ENCODE measurements at places on chromosomes 12 and 14. TPM values are rescaled to one million over a fixed set of nuclear protein-coding genes. Genes with fewer than 3 reads are reported as not detected.
A peak's percentile ranks its signal among the peaks of the same experiment; 100 is the strongest.

The RNASE9 gene
- not detected for polyA plus RNA-seq

The POTEG gene
- not detected for polyA plus RNA-seq

The AQP6 gene
- polyA plus RNA-seq = not detected

The EXD2 gene
- 9.0 TPM for polyA plus RNA-seq

The PLEKHG7 gene
- polyA plus RNA-seq = not detected

The TTC9 gene
- 0.01 TPM for polyA plus RNA-seq

The OR4E2 gene
- not detected for polyA plus RNA-seq

The SLC25A21 gene
- 0.62 TPM for polyA plus RNA-seq

GRCh38 chr12:25789541-25789944, 168.9 kb upstream of the RASSF8 start:
- DNase-seq = peak; percentile 31

DNA sequence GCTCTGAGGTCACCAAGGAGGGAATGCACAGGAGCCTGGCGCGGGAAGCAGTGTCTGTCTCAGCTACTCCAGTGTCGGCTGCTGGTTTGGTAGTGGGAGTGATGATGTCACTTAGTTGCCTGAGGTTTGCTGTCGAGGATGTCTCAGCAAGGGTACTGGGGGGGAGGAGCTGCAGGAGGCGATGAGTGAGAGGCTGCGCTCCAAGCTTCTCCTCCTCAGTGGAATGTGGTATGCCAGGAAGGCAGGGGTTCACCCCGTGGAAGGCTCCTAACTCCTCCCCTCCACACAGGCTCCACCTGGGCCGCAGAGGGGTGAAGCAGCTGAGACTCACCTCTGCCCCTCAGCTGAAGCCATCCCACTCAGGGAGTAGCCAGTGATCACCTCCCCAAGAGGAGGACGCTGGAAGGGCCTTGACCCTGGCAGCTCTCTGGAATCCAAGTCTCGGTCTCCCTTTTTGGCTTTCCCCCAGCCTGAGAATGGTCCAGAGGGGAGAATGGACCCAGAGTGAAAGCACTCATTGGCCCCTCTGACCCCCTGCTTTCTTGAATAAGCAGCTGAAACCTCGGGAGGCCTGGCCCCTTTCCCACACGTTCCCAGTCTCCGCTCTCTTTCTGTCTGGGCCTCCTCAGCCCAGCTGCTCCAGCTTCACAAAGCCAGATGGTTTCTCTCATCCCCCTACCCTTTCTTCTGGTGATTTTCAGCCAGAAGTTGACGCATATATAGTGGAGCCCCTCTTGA, 178.9 kb upstream of the FKBP4 start:
- peak; percentile 92 for DNase-seq

- peak; percentile 84 for DNase-seq
These were observed 121.8 kb downstream of the BBS10 start for GRCh38 chr12:76226397-76226796.

GRCh38 chr12:93042283-93042682, 113.2 kb upstream of the EEA1 start:
- peak; percentile 60 for DNase-seq

DNA sequence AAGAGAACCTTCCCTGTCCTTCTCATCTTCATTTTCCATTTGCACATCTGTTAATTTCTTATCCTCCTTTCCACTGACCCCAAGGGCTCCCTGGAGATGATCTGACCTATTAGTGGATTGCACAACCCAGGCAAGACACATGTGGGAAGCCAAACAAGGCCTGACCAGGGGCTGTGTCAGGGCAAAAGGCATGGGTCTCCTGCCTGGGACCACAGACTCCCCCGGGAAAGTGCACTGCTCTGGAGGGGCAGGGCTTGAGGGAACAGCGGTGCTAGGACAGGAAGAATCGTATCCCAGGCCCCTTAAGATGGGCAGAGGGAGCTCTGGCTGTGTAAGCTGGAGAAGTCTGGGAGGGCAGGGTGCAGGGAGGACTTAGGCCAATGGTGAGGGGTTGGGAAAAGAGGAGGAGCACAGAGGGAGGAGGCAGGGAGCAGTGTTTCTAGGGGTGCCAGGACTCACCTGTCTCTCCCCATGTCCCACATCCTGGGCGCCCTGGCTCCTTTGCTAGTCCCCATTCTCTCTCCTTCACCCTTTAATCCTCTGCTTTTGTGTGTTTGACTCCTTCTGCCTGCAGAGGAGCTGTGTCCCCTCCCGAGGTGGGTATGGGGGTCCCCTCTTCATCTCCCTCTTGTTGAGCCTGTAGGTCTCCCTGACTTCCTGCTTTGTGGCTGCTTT, 25.3 kb downstream of the PLEKHG3 start:
- DNase-seq = no peak

GRCh38 chr14:60656686-60657455, 7.6 kb upstream of the SIX1 start:
- peak; percentile 73 for DNase-seq

DNA sequence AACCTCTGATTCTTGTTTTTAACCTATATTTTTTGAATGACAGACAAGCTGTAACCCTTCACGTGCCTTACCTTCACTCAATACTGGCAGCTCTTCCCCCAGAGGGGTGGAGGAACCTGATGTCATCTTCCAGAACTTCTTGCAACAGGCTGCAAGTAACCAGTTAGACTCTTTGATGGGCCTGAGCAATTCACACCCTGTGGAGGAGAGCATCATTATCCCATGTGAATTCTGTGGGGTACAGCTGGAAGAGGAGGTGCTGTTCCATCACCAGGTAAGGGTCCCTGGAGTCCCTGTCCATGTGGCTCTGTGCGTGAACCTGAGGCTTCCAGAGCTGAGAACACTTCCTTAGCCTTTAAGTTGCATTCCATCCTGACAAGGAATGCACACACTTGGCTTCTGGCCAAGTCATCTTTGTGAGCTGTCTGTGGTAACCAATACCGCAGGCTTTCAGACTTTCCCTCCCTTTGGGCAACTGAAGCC, 22.7 kb downstream of the TRAFD1 start:
- peak; percentile 79 for DNase-seq

- DNase-seq = peak; percentile 70
These were observed 154.3 kb downstream of the TMX1 start for GRCh38 chr14:51394384-51394783.

- no peak for DNase-seq
These were observed 126.3 kb downstream of the ANO6 start for GRCh38 chr12:45342171-45342570.

GRCh38 chr12:113779774-113780173, 186.4 kb downstream of the RBM19 start:
- DNase-seq = no peak

GRCh38 chr14:73467377-73467776, 9.0 kb upstream of the NUMB start:
- DNase-seq = peak; percentile 59

- no peak for DNase-seq
These were observed 125.9 kb downstream of the CALM1 start for GRCh38 chr14:90522571-90523191.

DNA sequence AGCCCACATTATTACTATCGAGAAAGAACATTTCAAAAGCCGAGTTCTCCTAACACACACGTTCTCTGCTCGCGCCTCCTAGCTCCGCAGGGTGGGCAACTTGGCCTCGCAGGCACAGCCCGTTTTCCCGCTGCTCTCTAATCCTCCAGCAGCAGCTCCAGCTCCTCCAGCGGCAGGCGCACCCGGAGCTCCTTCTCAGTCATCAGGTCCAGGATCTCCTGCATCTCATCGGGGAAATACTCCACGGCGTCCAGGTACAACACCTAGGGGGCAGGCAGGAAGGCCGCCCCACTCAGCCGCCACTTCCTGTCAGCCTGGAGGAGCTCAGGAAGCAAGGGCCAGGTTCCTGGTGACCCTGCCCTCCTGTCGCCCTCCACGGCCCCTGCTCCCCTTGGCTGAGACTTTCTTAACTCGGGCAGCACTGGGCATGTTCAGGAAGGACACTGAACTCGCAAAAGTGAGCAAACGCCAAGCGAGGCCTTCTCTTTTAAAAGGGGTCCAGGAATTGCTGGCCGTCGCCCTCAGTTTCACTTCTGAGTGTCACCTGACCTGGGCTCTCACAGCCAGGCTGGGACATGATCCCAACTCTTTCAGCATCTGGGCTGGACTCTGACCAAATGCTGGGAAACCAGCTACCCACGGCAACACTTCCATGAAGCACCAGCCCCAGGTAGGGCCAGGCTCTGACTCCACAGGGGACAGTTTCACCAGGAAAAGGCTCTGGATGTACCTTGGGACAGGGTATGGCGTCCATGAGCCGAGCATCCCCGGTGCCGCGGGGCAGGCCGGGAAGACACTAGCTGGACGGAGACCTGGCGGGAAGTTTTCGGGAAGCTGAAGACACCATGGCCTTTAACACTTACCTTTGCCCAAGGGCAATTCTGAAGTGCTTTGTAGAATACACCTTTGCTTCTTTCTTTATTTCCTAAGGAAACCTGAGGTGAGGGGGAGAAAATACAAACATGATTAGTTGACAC, 22.1 kb downstream of the PSMC1 start:
- no peak for DNase-seq

DNA sequence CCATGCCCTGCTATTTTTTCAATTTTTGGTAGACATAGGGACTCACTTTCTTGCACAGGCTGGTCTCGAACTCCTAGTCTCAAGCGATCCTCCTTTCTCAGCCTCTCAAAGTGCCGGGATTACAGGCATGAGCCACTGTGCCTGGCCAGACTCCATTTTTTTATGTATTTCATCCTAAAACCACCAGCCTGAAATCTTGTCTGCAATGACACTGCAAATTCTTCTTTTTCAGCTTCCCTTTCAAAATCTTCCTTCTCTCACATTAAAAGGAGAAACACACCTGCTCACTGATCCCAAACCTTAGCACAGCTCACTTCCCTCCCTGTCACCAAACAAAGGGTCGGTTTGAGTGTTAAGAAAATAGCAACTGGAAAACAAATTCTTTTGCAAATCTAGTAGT, 62.6 kb downstream of the PPP2R5E start:
- no peak for DNase-seq

- DNase-seq = peak; percentile 96
These were observed 429.3 kb upstream of the SOX5 start for GRCh38 chr12:24378548-24379407.

- DNase-seq = no peak
These were observed 419.3 kb upstream of the SEL1L start for GRCh38 chr14:81952917-81953316.

DNA sequence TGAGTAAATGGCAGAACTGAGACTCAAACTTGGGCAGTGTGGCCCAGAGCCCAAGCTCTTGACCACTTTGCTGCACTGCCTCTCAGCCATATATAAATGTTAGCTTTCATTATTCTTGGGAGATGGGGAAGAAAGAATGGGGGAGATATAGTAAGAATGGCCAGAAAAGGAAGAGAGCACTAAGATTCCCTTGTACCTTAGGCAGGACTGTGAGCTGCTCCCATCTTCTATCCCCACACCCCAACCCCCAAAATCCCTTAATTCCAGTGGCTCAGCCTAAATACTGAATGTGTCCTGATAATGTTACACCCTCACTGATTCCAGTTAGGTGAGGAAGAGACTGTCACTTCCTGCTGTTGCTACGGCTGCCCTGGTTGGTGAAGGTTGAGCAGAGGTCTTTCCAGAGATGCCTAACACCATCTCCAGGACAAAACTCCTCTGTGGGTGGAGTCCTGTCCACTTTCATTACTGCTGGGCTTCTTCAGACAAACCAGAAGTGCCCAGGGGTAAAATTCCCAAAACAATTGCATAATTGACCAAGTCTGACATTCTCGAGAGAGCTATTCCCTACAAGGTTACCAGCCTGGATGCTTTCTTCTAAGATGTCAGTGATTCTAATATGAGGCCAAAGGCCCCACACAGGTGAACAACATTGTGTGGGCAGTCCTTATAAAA, 51.8 kb downstream of the GNG2 start:
- no peak for DNase-seq
